ENCODE measurements at places on chromosomes 11 and 22. TPM values are rescaled to one million over a fixed set of nuclear protein-coding genes. Genes with fewer than 3 reads are reported as not detected.
A peak's percentile ranks its signal among the peaks of the same experiment; 100 is the strongest.

Gene OR10D3
- total RNA-seq: 0.29 TPM

Gene CCDC89
- not detected for total RNA-seq

GRCh38 chr22:38180841-38181452 is 683 bp downstream of the PLA2G6 start:
- DNase-seq: no peak

DNA sequence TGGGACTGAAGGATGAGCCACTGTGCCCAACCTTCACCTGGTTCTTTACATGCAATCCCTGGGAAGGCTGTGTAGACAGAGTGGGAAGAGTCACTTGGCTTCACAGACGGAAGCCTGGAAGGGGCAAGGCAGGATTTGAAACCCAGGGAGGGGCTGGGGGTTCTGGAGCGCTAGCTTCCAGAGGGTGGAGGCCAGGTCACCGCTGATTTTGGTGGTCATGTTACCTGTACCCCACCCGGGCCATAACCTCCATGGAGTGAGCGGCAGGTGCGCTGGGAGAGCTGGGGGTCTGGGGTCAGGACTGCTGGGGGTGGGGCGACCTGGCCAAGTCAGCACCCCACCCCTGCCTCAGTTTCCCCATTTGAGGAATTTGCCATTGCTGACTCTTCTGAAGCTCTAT is 38.3 kb downstream of the PDGFB start:
- no peak for DNase-seq

DNA sequence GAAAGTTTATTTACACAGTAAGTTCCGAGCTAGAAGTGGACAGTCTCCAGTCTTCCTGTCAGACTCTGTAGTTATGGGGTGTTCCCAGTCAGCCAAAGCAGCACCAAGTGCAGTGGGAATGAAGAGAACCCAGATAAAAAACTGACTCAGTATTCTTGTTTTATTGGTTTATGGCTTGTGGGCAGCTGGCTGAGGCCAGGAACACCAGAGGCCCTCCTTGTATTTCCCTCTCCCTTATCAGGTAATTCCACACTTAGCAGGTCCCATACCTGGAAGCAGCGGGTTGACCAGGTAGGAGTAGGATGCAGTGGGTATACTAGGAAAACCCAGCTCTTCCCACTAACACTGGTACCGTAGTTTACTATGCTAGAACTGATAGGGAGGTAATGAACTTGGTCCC is 3.5 kb upstream of the BACE1-AS start:
- DNase-seq: no peak

DNA sequence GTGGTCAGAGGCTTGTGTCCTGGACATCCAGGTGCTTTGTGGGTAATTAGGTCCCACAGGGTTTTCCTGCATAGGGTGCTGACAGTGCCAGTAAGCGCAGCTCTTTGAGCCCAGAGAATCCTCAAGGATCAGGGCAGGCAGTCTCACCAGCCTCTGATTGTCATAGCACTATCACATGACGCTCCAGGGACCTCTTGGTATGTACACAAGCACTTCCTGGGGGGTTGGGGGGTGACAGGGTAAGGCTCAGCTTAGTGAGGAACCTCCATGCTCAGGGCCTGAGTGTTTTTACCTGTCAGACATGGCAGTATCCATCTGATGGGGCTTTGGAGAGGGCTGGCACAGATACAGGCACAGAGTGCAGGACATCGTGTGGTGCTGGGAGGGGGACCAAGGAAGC is 27.9 kb upstream of the SUSD2 start:
- DNase-seq: no peak

Gene SCGB1D2
- not detected for total RNA-seq

- DNase-seq: no peak
Measured at GRCh38 chr11:112364962-112365481, 104.4 kb upstream of the PLET1 start.

GRCh38 chr11:28919194-28919593 is 811.0 kb downstream of the METTL15 start:
- DNase-seq: no peak

Gene OR51B2
- not detected for total RNA-seq

Gene SBF2
- total RNA-seq: 30.7 TPM

Gene MICAL2
- total RNA-seq: 4.4 TPM

DNA sequence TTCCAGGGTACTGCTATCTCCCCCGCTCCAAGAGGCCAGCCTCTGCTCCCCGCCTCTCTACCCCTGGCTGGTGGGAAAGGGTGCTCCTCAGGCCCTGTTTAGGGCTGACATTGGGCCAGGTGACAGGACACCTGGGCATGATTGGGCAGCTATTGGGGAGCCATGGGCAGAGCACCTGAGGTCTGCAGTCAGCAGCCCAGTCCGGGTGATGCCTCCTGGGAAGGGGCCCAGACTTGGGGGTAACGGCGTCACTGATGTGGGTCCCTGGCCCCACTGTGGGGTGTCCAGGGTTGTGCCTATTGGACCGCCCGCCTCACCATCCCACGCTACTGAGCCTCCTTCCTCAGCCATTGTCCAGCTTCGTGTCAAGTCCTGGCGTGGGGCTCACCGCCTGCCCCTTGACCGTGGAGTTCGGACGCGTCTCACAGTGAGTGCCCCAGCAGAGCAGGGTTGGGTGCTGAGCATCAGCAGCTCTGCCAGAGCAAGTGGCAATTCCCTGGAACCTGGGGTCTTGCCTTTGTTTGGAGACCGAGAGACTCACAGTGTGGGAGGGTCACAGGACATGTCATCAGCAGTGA is 2.8 kb upstream of the GATD1 start:
- peak; percentile 11 for DNase-seq

Gene OR52H1
- total RNA-seq: not detected

DNA sequence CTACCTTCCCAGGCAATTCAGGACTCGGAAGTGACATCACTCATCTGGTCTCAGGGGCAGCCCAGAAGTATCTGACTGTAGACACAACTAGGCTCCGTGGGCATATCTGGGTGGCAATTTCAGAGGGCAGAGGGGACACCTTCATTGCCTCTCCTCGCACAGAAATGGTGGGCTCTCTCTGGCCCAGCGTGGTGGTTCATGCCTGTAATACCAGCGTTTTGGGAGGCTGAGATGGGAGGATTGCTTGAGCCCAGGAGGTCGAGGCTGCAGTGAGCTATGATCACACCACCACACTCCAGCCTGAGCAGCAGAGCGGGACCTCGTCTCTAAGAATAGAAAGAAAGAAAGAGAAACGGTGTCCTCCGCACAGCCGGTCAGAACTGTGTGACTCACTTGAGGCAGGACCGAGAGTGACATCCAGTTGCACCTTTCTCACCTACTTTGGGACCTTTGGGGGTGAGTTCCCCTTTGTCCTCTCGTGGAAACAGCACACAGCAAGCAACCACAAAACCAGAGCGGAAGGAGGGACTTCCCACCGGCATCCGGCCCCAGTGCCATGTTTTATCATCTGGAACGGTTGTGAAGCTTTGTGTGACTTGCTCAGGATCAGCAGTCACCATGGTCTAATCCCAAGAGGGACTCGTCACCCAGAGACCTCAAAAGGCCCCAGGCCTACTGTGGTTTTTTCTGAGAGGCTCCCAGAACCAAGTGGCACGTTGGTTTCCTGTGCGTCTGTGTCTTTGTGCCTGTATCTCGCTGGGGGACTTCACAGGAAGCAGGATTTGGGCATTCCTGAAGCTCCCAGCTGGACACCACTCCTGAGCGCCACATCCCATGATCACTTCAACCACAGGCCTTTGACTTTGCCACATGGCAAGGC is 38.4 kb upstream of the EMID1 start:
- DNase-seq: no peak

Gene CARD16
- not detected for total RNA-seq

DNA sequence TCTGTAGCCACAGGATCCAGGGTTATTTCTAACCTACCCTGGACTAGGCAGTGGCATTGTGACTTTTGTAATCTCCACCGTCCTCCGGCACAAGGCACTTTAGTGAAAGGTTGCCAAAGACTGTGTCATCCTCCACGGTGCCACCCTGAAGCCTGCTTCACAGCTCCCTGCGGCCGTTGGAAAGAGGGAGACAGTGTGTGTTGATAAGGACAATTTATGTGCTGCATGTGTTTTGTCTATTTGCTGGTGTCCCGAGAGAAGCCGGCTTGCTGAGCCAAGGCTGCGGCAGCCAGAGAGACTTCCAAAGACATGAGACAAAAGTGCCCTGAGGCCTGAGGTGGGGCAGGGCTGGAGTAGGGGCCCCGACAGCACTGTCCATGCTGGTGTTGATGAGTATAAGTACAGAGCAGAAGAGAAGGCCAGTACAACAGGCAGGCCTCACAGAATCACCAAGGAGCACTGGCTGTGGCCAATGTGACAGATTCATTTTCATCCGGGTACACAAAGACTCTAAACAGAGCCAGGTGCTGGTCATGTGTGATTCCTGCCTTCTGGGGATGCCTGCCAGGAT is 40.9 kb downstream of the GALNT18 start:
- no peak for DNase-seq

GRCh38 chr11:43035086-43035485 is 276.7 kb upstream of the API5 start:
- no peak for DNase-seq

Gene GPR83
- total RNA-seq: 2.9 TPM

DNA sequence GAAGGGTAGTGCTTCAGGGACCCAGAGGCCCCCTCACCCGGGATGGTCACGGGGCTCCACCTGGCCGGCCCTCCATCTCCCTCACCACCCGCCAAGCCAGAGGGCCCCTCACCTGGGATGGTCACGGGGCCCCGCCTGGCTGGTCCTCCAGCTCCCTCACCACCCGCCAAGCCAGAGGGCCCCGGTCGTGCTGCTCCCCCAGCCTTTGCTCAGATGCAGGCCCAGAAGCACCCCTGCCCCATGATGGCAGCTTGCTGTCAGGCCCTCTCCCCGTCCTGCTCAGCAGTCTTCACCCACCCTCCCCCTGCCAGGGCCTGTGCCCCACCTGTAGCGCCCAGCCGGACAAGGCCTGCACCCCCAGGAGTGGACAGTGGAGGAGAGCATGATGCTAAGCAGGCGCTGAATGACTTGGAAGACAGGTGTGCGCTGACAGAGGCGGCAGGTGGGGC is 7.3 kb downstream of the DENND6B start:
- peak; percentile 20 for DNase-seq

GRCh38 chr22:44080936-44081861 is 57.1 kb downstream of the PARVB start:
- peak; percentile 87 for DNase-seq

DNA sequence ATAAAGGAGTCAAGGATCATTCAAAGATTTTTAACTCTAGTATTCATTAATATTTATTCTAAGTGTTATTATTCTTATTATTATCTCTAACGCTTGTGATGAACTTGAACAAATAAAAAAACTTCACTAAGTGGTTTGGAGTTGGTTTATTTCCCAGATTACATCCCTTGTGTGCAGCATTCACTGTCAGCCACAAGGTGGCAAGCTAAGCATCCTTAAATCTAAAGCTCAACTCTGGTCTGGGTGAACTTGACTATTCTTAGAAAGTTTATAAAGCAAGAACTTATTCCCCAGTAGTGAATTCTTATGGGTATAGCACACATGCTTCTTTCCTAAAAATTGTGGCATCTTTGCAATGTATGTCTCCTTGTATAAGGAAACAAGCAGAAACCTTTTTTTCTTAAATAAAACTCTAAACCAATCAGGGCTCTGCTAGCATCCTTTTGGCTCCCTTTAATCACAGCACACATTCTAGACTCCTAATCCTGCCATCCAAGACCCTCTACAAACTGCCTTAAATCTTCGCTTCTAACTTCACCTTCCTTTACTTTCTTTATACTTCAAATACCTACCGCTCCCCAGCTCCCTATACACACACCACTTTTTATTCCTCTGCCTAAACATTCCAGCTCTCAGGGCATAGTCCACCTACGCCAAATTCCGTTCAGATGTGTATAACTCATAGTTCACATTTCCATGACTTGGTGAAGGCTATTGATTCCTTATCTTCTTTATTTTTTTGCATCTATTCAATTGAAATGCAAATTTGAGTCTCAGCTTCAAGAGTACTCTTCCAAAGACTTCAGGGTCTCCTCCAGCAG is 1068.8 kb downstream of the DLG2 start:
- peak; percentile 27 for DNase-seq

Gene RFPL1
- total RNA-seq: not detected

- DNase-seq: no peak
Measured at GRCh38 chr11:93474123-93474522, 69.1 kb downstream of the SMCO4 start.

- no peak for DNase-seq
Measured at GRCh38 chr11:84837402-84838069, 789.6 kb downstream of the DLG2 start.

Gene ISX
- not detected for total RNA-seq

Gene GTSE1
- 7.5 TPM for total RNA-seq

DNA sequence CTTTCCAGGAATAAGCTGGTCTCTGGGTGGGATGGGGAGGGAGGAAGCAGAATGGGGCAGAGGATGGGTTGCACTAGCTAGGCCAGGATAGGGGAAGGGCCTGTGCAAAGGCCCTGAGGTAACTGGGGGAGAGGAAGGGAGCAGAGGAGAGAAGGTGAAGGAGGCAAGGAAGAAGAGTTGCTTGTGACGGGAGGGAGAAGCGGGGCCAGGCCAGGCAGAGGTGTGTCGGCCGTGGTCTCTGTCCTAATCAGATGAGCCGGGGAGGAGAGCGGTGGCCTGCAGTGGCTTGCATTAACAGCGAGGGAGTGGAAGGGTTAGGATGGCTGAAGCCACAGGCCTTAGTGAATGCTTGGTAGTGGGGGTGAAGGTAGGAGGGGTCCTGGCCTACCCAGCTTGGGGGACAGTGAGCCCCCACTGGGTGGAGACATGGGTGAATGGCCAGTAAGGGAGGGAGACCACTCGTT is 6.0 kb upstream of the DERL3 start:
- DNase-seq: no peak

DNA sequence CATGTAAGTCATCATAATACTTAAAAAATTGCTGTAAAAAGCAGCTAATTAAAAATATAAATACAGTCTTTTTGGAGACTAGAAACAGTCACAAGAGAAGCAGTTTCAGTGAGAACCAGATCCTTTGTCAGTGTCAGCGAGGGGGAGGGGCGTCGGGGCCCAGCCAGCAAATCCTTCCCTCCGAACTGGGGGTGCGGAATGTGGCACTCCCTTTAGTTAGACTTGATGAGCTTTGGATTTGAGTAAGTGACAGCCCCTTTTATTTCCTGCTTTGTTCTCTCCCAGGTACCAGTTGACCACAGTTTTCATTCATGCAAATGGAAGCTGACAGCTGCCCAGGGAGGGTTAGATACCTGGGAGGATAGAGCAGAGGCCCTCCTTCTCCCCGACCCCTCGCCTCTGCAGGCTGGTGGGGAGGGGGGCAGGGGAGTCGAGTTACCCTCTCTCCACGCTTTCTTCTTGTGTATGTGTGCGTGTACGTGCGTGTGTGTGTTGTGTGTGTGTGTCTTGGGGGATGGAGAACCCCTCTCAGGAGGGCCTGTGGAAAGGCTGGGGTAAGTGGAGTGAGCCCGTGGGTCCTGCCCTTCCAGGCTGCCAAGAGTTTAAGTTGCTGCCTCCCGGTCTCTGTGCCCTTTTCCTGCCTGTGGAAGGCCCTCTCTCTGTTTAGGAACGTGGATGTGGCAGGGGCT is 38.3 kb downstream of the PTPRJ start:
- DNase-seq: peak; percentile 41

- DNase-seq: peak; percentile 67
Measured at GRCh38 chr22:33579448-33580093, 340.7 kb downstream of the LARGE1 start.

- DNase-seq: no peak
Measured at GRCh38 chr11:119192111-119192510, 6.8 kb downstream of the NHERF4 start.
